A549 treated with Mapracorat at 1 μM for 4 hours (cell line): ENCODE measurements at places on chromosomes 4 and X. TPM values are rescaled to one million over a fixed set of nuclear protein-coding genes. Genes with fewer than 3 reads are reported as not detected.

Gene TEX13D
- total RNA-seq: not detected in 5 replicates

Gene RHOXF1
- total RNA-seq: not detected in 5 replicates

Gene POLN
- 0.33 to 1.8 TPM (median 0.64 TPM) in 5 replicates for total RNA-seq

Gene CDKL2
- total RNA-seq: 0.82 to 1.0 TPM (median 0.91 TPM) in 5 replicates

Gene SMIM10
- total RNA-seq: 0.08 to 0.11 TPM (median 0.09 TPM) in 5 replicates

Gene ART3
- total RNA-seq: not detected in 5 replicates

Gene MND1
- 12.3 to 18.7 TPM (median 13.3 TPM) in 5 replicates for total RNA-seq

Gene GBA3
- total RNA-seq: not detected in 5 replicates
